D721Med (cell line): ENCODE measurements at places on chromosomes 3 and 15.

DNA sequence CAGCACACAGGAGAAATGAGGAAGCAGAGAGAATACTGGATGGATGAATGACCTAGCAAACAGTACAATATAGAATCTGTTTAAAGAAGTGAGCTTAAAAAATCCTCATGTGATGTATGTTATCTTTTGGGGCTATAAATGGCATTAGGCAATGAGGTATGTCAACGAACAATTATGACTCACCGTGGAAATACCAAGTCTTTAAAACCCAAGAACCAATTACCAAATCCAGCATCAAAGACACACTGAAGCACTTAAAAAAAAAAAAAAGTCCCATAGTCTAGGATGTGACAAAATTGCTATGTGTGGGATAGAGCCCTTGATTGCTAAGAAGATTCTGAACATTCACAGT lies 36.3 kb upstream of the HERC1 start:
- no peak for DNase-seq

- no peak for DNase-seq
Measured at GRCh38 chr3:134462331-134462941, 23.3 kb downstream of the ANAPC13 start.

- DNase-seq = no peak
Measured at GRCh38 chr15:64493641-64494040, 33.3 kb downstream of the ZNF609 start.

GRCh38 chr3:102339671-102340070 lies 95.1 kb upstream of the ZPLD1 start:
- DNase-seq = no peak

DNA sequence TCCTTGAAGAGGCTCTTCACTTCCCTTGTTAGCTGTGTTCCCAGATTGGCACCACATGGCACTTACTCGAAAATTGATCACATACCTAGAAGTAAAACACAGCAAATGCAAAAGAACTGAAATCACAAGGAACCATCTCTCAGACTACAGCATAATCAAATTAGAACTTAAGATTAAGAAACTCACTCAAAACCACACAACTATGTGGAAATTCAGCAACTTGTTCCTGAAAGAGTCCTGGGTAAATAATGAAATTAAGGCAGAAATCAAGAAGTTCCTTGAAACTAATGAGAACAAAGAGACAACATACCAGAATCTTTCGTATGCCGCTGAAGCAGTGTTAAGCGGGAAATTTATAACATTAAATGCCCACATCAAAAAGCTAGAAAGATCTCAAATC lies 566.3 kb upstream of the TGFBR2 start:
- no peak for DNase-seq

DNA sequence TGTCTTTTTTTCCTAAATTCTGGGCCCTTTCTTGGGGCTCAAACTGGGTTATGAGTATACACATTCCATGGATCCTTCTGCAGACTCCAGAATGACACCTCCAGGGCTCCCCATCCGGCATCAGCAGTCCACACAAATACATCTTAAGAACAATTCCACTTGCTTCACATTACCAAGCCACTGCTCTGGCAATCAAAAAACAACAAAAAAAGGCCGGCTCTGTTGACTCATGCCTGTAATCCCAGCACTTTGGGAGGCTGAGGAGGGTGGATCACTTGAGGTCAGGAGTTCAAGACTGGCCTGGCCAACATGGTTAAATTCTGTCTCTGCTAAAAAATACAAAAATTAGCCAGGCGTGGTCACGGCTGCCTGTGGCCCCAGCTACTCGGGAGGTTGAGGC lies 49.9 kb upstream of the LPP start:
- no peak for DNase-seq

GRCh38 chr3:136694321-136694720 lies 57.9 kb downstream of the STAG1 start:
- no peak for DNase-seq

- no peak for DNase-seq
Measured at GRCh38 chr15:45641374-45641781, 6.5 kb downstream of the SQOR start.

- no peak for DNase-seq
Measured at GRCh38 chr15:40307421-40308211, at the start of gene PLCB2. PLCB2 (minus strand) TSS chr15:40307935; CDS start chr15:40307672, 263 bp downstream.

DNA sequence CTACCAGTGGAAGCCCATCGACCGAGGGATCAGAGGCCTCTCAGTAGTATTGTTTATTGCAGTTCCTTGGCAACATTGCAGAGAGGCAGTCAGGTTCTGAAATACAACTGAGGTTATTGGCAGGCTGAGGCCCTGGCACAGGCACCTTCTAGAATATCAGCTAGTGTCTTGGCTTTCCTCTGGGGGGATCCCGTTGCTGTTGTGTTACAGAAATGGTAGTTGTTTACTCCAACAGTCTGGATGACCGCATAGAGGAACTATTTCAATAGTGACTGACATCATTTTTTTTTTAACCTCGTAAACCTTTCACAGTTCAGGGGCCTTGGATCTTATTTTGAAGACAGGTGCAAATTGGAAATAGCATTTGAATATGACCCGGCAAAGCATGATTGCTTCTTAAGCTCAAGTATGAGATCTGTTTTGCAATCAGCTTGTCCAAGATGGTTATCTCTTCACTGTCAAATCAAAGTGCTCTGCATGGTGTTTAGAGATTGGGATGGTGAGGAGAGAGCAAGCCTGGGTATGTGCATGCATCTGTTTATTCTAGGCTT lies 63.9 kb downstream of the PGPEP1L start:
- no peak for DNase-seq

GRCh38 chr3:24793896-24794295 lies 299.2 kb upstream of the THRB start:
- no peak for DNase-seq

- peak; percentile 30 for DNase-seq
Measured at GRCh38 chr3:28575746-28576613, 227.4 kb upstream of the AZI2 start.

DNA sequence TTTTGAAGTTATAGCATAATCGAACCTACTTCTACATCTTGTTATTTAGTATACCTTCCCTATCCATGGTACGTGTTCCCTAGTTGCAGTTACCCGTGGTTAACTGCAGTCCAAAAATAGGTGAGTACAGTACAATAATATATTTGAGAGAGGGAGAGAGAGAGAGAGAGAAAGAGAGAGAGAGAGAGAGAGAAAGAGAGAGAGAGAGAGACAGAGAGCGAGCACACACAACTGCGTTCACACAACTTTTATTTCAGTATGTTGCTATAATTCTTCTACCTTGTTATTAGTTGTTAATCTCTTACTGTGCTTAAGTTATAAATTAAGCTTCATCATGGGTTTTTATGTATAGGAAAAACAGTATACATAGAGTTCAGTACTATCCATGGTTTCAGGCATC lies 928.1 kb downstream of the TUSC7 start:
- no peak for DNase-seq

DNA sequence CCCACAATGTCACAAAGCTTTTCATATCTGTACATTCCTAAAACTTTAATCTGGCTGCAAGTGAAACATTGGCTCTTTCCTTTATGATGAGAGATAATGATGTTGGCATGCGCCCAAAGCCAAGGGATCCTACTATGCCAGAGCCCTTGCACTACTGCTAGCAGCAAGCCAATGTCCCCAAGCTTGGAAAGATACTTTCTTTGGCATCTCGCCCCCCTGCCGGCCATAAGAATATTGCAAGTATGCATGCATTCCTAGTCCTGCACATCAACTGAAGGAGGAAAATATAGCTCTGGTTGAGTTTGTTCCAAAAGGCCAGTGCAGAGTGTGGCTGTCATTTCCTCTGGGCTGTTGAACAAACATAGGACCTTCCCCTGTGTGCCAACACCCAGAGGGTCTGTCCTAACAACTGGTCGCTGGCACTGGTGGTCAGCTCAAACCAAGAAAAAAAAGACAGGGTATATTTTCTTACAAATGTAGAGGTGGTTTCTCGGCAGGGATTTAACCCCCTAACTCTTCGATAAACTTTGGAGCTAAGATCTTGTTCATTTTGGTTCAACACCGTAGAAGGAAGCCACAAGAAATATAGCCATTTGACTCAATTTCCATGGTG lies 120.9 kb upstream of the ZBED2 start:
- no peak for DNase-seq

DNA sequence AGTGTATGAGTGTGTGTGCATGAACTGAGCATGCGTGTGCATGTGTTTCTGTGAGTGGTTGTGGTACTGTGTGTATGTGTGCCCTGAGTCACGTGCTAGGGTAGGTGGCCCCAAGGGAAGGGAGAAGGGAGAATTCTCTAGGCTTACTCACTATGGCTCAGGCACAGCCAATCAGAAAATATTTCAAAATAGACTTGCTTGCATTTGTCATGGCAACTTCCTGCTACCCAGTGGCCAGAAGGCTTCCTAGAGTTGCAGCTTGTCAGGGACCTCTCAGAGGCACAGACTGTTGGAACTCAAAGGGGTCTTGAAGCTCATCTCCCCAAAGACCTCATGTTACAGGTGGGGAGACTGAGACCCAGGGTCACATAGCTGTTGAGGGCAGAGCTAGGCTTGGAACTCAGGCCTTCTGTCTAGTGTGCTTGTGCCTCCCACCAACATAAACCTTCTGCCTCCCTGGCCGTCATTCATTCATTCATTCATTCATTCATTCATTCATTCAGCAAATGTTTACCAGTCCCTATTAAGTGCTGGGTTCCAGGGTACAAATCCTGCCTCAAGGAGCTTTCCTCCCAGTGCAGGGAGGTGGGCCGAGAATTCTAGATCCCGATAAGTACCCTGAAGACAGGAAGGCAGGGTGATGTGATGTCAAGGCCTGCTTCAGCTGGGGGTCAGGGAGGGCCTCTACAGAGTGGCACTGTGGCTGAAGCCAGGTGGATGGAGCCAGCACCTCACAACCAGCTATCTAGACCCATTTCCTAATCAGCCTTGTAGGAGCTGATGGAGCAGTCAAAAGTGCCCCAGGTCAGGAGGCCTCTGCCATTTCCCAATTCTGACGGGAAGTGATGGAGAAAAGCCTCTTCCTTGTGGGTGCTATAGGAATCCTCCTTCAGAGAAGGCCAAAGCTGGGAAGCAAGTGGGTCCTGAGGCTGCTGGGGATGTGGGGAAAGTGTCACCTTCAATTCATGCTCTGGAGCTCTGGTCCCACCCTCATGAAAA lies 10.9 kb upstream of the RFT1 start:
- DNase-seq = no peak

DNA sequence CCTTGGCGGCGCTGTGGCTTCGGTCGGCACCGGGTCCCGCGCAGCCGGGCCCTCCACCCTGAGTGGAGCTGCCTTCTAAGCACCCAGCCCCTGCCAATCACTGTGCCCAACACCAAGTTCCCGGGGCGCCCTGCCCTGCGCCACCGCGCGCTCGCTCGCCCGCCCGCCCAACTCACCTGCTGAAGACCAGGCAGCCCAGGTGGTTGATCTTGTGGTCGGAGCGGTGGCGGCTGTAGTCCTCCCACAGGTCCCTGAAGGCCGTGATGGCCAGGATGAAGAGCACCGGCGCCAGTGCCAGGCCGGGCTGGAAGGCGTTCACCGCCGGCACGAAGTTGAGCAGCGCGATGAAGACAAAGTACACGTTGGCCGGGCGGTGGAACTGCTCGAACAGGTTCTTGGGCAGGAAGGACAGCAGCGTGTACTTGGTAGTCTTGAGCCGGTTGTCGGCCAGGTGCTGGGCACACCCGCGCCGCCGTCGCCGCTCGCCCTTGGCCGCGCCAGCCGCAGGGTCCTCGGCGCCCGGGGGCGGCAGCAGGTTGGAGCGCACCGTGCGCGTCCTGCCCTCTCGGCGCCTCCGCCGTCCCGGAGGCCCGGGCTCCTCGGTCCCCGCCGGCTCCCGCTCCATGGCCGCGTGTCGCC lies 536 bp downstream of the ATP10A start:
- DNase-seq = no peak

GRCh38 chr15:60328852-60329443 lies 68.8 kb downstream of the ANXA2 start:
- DNase-seq = no peak

DNA sequence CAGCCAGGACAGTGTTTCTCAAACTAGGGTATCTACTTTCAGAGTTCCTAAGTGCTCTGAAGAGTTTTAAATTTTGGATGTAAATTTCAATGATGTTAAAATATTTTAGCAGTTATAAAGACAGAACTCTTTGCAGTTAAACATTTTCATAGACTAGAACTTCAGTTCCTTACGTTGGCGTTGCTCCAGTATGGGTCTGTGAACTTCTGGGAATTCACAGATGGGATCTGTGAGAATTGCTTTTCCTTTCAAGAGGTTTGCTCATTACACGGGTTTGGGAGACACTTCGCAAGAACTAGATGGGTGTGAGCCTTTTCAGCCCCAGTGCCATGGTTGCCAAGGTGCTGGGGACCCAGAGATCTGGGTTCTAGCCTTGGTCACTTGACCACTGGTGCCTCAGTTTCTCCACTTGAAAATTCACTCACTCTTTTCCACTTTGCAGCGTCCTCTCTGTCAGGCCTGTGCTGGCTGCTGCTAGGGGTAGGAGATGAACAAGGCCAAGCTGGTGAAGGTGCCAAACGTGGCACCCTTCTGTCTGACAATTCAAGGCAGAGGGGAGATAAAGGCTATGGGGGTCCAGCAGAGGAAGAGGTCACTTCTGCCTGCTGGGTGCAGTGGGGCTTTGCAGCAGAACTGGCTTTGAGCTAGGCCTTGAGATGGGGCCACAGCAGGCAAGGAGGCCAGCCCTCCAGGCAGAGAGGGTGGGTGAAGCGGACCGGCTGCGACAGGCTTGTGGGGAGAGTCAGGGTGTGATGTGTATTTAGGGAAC lies 48.1 kb downstream of the EPHB3 start:
- no peak for DNase-seq

- no peak for DNase-seq
Measured at GRCh38 chr3:150742679-150743078, 20.3 kb downstream of the SIAH2 start.

DNA sequence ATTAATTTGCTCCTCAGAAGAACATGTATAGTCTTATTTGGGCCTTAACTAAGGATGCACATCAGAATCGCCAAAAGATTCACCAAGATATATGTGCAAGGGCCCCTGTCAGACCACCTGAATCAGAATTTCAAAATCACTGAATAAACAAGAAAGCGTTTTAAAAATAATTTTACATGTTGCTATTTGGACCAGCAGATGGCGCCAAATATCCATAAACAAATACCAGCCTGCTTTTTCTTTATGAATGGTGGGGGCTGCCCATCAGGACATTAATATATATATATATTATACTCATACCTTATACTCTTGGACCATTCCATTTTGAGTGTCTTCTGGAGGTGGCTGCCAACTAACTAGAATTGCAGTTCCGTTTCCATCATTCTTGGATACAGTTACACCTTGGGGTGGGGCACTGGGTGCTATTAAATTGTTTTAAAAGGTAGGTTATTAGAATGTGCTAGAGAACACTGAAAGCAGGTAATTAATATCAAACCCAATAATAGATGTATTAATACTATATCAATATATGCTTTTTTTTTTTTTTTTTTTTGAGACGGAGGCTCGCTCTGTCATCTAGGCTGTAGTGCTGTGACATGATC lies 1108.3 kb downstream of the ROBO1 start:
- no peak for DNase-seq

- no peak for DNase-seq
Measured at GRCh38 chr3:33942483-33943150, 144.2 kb downstream of the PDCD6IP start.

DNA sequence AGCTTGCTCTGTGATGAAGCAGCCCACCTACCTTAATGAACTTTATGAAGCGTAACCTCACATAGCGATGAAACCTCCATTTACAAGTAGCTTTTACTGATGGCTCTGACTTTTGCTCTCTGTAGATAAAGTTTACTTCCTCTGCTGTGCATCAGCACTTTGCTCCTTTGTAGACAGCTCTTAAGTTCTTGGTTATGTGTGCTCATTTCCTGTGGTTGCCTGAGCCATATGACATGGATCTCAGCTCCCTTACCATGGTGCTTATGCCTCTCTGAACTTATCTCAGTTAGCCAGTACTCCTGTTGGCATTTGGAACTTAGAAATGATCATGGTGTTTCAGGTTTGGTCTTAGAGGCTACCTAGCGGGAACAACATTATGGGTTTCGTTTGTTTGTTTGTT lies 7.8 kb downstream of the MFSD1 start:
- no peak for DNase-seq
